ENCODE measurements at places on chromosomes 7 and 10.

DNA sequence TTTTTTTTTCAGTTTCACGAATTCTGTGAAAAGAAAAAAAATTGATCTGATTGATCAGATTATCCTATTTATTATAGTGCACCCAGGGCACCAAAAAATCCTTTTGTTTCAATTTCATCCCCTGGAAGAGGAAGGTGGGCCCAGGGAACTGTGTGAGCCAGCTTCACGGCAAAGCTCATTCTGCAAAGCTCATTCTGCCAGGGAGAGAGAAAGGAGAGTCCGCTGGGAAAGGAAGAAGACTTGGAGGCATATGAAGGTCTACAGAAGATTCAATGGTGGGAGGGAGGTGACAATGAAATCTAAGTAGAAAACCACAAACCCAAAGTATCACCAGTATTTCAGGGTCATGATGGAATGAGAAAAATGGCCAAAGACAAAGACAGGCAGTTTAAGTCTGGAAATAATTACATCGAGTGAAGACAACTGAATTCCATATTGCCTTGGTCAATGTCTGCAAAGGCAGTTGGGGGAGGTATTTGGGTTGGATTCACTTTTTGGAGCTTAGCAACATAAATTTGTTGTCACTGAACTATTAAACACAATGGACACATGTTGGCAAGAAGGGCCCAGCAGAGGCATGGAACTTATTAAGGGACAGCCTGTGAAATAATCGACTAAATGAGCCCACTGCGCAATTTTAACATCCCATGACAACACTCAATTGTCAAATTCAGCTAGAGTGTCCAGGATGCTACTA, 587.8 kb upstream of the MKI67 start:
- DNase-seq: no peak

GRCh38 chr10:100827819-100828737, 82.7 kb downstream of the PAX2 start:
- no peak for DNase-seq

DNA sequence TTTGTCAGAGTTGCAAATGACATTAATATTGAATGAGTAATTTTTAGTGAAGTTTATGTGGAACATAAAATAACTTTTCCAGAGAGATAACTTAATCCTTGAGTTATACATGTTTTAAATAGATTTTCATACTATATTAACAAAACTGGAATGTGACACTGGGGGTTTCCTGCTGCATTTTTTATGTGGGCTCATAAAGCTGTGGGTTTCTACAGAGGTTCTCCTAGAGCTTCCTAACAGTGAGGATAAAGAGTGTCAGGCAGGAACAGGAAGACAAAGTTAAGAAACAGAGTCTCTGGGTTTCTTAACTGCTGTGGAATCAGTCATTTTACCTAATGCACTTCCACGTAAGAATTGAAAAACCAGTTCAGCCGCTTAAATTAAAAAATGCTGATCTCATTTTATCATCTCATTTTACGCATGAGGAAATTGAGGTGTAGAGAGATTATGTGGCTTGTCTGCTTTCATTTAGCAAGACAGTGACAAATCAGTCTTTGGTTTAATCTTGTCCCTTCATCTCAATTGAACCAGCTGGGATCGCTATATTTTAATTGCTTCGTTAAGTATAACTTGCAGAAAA, 5.0 kb downstream of the CD36 start:
- no peak for DNase-seq

DNA sequence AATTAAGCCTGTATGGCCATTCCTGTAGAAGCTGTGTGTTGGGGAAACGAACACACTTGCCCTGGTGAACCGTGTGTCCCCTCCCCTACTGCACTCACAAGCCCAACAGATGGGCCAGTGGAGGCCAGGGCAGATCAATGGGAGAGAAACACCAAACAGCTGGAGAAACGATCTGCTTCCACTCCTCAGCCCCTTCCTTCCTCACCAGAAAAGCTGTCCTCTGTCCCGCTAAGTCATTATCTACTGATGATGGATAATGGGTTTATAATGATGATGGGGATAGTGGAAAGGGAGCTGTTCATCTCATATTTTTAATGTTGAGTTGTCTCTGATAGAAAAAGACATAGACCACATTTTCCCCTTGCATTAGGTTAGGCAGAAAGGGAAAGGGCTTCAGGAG, 99.7 kb downstream of the ELMO1 start:
- DNase-seq: no peak

DNA sequence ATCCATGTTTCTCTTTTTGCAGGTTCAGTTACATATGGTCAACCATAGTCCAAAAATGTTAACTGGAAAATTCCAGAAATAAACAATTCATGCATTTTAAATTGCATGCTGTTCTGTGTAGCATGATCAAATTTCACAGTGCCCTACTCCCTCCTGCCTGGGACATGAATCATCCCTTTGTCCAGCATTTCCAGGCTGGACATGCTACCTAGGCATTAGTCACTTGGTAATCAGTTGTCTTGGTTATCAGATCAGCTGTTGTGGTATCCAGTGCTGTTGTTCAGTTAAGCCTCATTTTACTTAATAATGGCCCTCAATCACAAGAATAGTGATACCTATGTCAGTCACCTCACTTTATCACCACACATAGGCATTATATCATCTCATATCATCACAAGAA, 7.3 kb upstream of the PNLIP start:
- DNase-seq: no peak

DNA sequence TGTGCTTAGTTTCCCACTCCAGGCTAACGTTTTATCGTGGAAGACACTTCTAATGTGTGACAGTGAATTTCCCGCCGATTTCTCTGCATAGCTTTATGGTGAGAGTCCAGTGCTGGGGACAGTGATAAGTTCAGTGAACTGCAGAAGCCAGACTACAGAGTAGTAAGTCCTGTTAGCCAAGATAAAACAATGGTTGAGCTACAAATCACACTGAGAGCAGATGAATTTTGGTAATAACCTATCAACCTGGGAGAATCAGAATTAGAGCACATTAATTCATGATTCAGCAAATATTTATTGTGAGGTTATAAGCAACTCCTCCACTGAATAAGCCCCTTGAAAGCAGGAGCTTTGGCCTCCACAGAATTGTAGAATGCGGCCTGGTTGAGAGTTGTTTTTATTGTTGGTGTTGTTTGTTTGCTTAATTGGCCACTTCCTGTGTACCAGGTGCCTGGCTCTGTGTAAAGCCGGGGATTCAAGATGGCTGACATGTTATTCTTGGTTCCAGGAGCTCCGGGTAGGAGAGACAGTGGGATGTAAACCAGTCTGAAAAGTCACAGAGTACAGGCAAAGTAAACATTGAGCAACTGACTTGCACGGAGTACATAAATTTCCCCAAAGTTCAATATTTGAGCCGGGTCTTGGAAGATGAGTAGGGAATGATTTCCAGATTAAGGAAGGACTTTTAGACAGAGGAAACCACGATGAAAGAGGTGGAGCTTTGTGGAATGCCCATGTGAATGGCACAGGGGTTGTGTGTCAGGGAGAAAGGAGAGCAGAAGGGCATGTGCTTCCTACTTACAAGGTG, 112.7 kb downstream of the SNX10 start:
- no peak for DNase-seq

DNA sequence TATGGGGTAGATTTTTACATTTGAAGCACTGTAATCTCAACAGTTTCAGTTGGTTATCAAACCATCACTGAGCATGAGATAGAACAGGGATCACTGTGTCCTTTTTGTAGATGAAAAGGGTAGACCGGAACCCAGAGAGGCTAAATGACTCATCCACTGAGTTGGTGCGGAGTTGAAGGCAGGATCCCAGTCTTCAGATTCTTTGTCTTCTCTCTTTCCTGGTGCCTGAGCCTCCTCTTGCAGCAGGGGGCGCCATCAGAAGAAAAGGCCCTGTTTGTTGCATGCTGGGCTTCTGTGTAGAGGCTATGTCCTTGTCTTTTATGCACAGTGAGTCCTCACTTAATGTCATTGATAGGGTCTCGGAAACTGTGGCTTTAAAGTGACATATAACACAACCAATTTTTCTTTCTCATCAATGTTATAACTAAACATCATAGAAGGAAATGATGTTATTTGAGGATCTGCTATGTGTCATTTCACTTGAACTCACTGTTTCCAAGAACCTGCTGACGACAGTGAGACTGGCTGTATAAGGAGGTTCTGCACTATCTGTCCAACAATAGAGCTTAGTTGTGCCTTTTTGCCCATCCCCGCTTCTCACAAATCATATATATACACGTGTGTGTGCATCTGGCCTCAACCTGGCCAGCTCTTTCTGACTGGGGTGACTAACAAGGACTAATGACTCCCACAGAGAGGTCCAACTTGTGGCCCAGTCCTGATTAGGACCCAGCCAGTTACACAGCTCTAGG, 14.3 kb downstream of the ZNF282 start:
- no peak for DNase-seq

DNA sequence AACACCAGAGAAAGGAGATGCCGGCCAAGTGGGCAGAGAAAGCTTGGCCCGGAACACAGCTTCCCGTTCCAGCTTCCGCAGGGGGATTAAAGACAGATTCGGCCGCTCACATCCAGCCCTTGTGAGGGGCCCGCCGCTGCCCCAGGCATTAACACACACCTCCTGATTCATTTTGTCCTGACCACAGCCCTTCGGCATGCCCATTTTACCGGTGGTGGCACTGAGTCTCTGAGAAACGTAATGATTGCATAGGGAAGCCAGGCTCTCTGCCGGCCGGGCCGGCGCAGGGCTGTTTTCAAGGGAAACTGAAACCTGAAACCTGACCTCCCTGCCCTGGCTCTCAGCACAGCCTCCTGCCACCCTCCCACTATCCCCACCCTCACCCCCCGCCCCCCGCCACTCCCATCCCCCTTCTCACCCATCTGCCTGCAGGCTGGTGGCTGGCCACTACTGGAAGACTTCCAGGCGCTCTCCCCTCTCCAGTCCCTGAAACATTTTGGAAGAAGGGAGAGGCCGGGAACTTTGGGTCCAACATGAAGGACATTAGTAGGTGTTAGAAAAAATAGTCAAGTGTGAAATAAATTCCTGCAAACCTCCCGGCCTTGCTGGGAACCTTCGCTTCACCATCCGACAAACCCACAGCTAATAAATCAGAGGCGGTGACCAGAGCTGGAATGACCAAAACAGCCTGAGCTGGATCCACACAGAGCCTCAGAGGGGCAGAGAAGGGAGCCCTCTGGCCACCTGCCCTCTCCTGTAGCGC, 83.5 kb upstream of the CUX1 start:
- peak; percentile 20 for DNase-seq

- no peak for DNase-seq
Measured at GRCh38 chr10:126454045-126454751, 65.9 kb upstream of the ADAM12 start.

GRCh38 chr10:117552156-117552631, 9.6 kb downstream of the EMX2 start:
- no peak for DNase-seq

DNA sequence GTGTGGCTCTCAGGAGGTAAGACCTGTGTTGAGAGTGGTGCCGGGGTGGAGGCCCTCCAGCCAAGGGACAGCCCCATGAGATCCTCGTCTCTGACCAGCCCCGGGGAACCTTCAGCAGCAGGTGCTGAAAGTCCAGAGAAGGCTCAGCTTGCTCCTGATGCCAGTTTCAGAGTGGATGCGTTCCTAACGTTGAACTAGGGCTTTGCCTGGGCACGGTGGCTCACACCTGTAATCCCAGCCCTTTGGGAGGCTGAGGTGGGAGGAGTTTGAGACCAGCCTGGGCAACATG, 45.7 kb downstream of the BAIAP2L1 start:
- DNase-seq: no peak

DNA sequence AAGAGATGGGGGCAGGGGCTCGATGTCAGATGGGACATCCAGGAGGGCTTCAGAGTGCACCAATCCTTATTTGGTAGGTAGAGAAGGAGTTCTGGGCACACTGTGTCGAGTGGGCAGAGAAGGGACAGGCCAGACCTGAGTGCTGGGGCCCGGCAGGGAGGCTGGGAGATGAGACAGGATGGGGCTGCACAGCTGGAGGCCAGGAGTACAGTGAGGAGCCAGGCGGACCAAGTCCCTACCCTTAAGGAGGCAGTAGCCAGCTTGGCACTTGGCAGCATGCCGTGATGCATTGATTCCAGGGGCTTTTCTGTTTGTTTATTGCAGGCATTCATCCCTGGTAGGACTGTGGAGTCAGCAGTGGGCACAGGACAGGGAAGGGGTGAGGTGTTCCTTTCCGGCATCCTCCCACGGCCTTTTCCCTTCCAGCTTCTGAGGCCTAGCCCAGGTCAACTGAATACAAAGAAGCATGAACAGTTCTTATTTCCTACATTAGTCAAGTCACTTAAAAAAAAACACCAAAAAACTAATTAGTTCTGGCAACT, 168.8 kb upstream of the CDCA7L start:
- peak; percentile 48 for DNase-seq

- DNase-seq: no peak
Measured at GRCh38 chr10:114990991-114991390, 53.0 kb downstream of the TRUB1 start.

- no peak for DNase-seq
Measured at GRCh38 chr7:45295222-45295621, 137.6 kb downstream of the RAMP3 start.

- no peak for DNase-seq
Measured at GRCh38 chr7:158689488-158689887, 15.1 kb downstream of the NCAPG2 start.

GRCh38 chr10:14543046-14543903, 212.6 kb upstream of the FRMD4A start:
- DNase-seq: no peak

- DNase-seq: peak; percentile 77
Measured at GRCh38 chr10:128808921-128809440, 658.1 kb upstream of the MGMT start.

DNA sequence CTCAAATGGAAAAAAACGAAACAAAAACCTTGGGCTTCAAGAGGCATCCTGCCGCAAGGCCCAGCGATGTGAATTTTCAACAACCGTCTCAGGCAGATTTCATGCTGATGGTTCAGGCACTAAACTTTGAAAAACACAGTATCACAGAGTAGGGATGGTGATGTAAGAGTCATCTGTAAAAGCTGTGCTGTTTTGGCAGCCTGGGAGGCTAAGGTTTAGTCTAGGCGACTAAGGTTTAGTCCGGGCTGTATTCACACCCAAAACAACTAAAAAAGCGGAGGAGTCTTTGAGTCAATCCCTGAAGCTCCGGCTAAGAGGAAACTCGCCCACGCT, 420 bp upstream of the MINPP1 start:
- no peak for DNase-seq

DNA sequence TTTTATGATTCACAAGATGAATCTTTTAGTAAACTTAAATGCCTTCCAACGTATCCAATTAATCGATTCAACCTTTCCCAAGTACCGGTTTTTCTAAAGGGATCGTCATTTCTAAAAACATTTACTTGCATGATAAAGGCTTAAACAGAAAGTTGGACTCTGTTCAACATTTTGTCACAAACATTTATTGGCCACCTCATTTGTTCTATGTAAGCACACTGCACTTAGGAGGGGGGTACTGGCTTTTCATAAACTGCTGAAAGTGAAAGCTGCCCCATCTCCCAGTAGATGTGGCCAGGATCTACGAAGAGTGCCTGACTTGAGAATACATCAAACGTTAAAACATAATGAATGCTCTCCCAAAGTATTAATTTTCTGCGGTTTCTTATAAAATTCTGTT, 37.3 kb upstream of the LAMB4 start:
- no peak for DNase-seq

All from dermis microvascular lymphatic vessel endothelial cell (primary cell).